ENCODE measurements at places on chromosomes 16 and 17.

- DNase-seq = no peak
Observed at GRCh38 chr16:12703935-12704334, 99.8 kb downstream of the CPPED1 start.

GRCh38 chr17:42579794-42580551 is 2.4 kb upstream of the PSMC3IP start:
- no peak for DNase-seq

DNA sequence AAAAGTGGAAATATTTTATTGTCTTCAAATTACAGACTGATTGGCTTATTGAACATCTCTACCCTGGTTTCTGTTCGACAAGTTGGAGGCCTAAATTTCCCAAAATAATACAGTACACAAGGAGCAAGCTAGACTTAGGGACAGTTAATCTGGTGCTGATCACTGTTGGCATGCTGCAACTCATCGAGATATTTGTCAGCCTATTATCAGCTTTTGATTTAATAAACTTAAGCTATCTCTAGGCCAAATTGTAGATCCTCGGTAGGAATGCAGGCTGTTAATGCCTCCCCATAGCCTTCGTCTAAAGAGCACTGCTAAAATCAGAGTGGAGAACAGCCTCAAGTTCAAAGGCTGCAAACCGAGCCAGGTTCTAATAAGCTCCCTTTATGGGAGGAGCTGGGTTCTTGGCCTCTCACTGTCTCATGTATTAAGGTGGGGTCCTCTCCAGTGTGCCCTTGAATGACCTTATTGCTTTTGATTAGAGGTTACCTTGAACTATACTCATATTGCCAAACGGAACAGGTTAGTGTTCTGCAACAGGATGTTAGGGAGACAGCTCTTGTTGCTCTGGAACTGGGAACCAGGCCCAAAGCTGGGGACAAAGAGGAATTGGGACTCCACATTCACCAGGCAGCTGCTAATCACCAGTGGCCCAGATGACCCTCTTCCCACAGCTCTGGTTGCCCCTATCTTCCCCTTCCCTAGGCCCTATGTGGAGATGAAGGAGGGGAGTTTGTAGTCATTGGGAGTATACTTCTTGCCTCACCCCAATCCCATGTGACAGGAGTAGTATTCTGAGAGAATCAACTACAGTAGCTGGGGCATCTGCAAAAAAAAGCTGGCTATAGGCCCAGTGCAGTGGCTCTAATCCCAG is 69.5 kb upstream of the NOL11 start:
- no peak for DNase-seq

- no peak for DNase-seq
Observed at GRCh38 chr16:11685844-11686618, 17.8 kb downstream of the SNN start.

GRCh38 chr17:64178011-64178825 is 48.3 kb upstream of the ERN1 start:
- DNase-seq = no peak

DNA sequence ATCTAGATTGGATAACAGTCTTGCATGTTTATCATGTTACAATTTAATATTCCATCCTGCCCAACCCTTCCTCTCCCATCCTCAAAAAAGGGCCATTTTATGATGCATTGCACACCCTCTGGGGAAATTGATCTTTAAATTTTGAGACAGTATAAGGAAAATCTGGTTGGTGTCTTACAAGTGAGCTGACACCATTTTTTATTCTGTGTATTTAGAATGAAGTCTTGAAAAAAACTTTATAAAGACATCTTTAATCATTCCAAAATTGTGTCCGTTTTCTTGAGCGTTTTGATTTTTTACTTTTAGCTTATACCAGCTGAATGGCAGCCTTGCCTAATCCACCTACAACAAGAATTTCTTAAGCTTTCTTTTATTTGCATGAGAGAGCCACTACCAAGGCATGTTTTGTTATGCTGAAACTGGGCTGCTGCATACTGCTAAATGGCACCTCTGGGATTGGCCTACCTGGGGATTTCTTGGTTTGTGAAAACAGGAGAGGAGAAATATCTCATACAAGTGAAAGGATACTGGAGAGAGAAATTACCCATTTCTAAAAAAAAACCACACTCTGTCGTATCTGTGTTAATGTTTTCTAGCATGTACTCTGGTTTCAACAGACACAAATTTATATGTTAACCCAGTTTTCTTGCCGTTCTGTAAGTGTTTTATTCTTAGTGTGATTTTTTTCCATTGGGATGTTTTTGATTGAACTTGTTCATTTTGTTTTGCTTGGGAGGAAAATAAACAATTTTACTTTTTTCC is 52.2 kb downstream of the TUBD1 start:
- DNase-seq = no peak

GRCh38 chr17:40321961-40322357 is 13.0 kb downstream of the RARA start:
- no peak for DNase-seq

GRCh38 chr16:87086575-87086974 is 230.6 kb downstream of the C16orf95 start:
- no peak for DNase-seq

DNA sequence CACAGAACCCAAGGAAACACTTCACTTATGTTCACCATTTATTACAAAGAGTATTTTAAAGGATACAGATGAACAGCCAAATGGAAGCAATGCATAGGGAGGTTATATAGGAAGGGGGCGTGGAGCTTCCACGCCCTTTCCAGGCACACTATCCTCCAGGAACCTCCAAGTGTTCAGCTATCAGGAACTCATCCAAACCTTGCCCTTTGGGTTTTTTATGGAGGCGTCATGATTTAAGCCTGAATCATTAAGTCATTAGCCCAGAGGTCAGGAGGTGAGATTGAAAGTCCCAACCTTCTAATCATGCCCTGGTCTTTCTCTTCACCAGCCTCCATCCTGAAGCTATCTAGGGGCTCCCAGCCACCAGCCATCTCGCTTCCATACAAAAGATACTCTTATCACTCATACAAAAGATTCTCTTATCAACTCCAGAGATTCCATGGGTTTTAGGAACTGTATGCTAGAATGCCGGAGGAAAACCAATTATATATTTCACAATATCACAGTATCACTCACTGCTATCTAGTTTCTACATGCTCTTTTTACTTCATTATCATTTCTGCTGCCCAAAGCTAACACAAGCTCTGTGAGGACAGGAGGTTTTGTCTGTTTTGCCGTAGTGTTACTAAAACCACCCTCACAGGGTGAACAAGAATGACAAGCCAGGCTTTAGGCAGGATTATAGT is 213.4 kb downstream of the SLC39A11 start:
- DNase-seq = no peak

- DNase-seq = no peak
Observed at GRCh38 chr17:14616528-14616927, 315.6 kb downstream of the HS3ST3B1 start.

DNA sequence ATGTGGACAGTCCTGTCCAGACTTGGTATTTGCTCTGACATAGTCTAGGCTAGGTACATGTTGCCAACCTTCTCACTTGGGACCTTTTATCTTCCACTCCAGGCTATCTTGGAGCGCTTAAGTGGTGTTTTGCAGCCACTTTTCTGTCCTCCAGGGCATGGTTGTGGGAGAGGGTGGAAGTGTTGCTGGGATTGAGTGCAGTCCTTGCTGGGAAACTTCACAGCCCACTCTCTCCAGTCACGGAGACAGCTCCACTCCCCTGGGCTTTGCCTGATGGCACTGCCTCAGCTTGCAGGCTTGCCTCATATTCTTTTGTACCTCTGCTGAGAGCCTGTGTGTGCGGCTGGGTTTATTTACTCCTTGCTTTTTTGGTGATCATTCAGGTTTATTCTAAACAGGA is 17.4 kb downstream of the RPA1 start:
- no peak for DNase-seq

GRCh38 chr17:17086585-17086984 is 44.3 kb downstream of the MPRIP start:
- DNase-seq = no peak

DNA sequence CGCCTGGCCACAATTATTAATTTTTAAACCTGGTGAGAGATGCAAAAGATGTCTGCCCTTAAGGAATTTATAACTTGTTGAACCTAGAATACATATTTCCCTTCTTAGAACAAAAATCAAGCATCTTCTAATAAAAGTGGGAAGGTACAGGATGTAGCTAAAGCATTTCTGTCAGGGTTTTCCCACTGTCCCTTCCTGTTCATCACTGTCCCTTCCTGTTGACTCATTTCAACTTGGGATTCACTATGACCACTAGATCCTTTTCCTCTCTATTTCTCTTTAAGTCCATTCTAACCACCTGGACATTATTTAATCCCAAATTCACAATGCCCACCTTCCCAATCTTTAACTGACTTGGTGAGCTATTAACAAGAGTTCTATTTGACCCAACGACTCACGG is 33.9 kb upstream of the CDRT4 start:
- DNase-seq = peak; percentile 48

GRCh38 chr16:67598527-67598926 is 36.2 kb downstream of the CTCF start:
- no peak for DNase-seq

DNA sequence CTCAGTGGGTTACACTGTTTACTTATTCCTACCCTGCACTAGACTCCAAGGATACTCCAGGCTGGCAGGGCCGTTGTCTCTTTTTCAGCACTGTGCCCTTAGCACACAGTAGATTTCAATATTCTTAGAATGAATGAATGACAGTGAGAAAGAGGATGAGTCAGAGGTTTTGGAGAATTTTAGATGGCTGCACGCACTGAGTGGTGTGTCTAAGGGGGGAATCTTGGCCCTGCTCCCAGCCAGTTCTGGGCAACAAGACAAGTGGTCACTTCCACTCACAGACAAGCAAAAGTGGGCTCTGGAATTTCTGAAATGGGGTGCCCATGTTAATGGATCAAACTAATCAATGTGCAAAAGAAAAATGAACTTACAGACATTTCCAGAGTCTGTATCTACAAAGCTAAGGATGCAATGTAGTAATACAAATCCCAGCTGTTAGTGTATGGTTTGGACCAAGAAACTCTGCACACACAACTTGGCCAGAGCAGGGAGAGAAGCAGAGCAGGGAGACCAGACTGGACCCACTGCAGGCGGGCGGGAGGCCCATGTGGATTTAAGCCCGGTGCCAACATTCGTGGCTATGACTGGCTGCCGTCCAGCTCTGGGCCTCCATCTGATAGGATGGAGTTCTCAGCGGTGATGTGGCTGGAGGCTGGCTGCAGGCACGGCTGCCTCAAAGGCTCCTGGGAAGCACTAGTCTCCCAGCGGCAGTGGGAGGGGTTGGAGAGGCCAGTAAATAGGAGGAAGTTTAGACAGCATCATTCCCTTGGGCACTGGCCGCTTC is 95.6 kb upstream of the CDYL2 start:
- DNase-seq = no peak

DNA sequence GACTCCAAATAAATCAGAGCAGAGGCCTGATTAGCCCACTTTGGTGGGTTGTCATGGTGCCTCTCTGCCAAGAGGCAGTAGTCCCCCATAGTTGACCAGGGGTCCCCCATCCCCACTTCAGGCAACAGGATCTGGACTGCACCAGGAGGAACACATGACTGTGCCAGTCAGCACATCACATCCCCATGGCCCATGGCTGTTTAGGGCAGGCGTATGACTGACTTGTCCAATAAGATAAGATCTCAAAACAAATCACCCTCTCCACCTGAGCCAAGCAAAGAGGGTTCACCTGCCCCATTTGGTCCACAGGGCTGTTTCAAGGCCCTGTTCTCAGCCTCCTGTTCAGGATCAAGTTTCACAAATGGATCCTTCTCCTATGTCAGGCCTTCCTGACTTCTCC is 93.3 kb downstream of the C16orf78 start:
- no peak for DNase-seq

- no peak for DNase-seq
Observed at GRCh38 chr17:79843474-79843815, 4.2 kb upstream of the CBX4 start.

GRCh38 chr17:48074322-48075081 is 26.3 kb downstream of the NFE2L1 start:
- DNase-seq = peak; percentile 62

GRCh38 chr16:17831330-17831729 is 360.6 kb upstream of the XYLT1 start:
- no peak for DNase-seq

DNA sequence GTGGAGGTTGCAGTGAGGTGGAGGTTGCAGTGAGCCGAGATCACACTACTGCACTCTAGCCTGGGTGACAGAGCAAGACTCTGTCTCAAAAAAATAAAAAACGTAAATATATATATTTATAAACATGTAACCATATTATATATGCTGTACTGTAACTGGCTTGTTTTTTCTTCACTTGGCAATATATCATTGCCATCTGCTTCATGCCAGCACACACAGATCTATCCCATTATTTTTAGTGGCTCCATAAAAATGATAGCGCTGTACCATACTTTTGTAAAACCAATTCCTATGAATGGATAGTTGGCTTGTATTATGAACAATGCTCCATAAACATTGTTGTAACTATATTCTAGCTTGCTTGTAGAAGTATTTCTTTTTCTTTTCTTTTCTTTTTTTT is 49.5 kb downstream of the GPRC5B start:
- no peak for DNase-seq

DNA sequence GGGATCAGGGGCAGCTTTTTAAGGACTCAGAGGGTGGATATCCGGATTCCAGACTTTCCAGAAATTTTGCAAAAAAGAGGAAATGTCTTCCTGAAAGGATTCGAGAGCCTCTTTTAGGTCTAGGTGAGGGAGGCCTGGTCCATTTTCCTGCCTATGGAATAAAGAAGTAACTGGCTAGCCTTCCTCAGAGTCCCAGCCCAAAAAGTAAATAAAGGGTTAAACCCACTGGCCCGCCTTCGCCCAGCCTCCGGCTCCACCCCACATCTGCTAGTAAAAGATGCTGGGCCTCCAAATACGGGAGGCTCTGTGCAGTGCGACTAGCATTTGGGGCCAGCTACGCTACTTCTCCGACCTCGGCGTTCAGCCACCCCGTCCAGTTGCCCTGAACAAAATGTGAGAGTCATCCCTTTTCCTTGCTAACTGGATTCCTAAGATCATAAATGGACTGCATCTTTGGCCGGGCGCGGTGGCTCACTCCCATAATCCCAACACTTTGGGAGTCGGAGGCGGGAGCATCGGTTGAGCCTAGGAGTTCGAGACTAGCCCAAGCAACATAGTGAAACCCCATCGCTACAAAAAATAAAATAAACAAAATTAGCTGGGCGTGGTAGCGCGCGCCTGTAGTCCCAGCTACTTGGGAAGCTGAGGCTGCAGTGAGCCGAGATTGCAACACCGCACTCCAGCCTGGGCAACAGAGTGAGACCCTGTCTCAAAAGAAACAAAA is 824 bp upstream of the MPP2 start:
- DNase-seq = no peak

DNA sequence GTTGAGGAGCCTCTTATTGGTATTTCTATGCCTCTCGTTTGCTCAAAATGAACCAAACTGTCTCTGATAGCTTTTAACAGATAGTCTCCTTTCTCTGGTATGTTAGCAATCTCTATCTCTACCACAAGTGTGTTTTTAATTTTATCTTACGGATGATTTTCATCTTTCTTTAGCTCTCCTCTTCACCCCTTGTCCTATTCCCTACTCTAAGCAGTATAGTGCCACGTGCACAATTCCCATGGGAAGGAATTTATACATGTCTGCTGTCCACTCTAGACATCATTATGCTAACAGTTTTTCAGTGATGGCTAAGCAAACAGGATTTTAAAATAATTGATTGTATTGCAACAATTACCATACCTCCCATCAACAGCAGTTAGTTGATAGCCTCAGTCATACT is 177.3 kb downstream of the CYB561 start:
- DNase-seq = no peak

- DNase-seq = peak; percentile 69
Observed at GRCh38 chr16:17578981-17579874, 108.5 kb upstream of the XYLT1 start.

All from kidney capillary endothelial cell (primary cell).